Stimulated activated CD8-positive, alpha-beta memory T cell treated with anti-CD3 and anti-CD28 coated beads, Interleukin-2, amount 100 ng/mL, for 48 hours (primary cell): ENCODE measurements at places on chromosomes 2 and 18.

- no peak for DNase-seq
These were observed 262.9 kb upstream of the GULP1 start for GRCh38 chr2:188028739-188029138.

- DNase-seq = no peak
These were observed 56.7 kb upstream of the EPB41L3 start for GRCh38 chr18:5600378-5601071.

GRCh38 chr2:151975460-151976414 lies 123.1 kb downstream of the CACNB4 start:
- DNase-seq = no peak

GRCh38 chr2:214341646-214342045 lies 69.2 kb upstream of the VWC2L start:
- DNase-seq = no peak

DNA sequence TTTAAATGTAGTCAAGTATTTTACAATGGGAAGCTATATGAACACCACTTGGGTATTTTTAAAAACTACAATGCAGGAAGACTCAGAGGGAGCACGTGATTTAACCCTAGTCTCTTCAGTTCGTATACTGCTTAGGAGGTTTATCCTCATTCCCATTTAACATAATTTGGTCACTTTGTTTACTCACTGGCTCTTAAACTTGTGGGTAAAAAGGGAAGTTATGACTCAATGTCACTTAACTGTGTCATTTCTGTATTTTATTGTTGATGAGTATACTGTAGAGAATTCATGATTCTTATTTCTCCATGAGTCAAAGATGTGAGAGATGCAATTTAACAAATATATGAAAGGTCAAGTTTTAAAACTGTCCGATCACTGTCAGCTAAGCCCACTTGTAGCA lies 48.2 kb downstream of the SLC66A3 start:
- DNase-seq = no peak

DNA sequence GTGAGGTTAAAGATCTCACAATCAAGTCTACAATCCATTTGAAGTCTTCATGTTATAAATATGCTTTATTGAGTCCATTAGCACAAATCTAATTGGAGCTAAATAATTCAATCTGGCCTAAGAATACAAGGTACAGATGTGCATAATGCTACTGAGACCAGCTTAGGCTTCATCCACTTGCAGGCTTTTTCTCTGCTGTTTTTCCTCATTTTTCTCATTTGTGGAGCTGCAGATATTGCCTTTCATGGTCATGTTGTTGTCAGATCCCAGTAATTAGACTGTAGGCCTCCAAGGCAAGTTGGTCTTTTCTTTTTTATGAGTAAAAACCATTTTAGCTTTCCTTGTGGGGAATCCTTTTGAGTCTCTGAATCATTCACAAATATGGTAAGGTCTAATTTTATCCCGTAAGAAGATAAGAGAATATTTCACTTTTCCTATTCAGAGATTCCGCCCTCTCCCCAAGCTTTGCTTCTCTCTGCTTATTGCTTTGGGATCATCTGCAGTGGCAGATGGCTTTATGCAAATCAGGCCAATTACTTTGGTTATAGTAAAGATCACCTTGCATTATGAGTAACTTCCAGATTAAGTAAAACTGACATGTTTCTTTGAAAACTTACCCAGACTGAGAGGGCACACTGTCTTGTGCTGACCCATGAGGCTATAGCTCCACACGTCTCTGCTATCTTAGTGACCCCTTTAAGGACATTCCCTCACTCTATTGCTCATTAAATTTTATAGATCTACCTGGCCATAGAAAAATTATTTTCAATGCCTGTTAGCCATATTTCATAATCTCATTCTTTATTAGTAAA lies 80.9 kb downstream of the MGAT5 start:
- no peak for DNase-seq

DNA sequence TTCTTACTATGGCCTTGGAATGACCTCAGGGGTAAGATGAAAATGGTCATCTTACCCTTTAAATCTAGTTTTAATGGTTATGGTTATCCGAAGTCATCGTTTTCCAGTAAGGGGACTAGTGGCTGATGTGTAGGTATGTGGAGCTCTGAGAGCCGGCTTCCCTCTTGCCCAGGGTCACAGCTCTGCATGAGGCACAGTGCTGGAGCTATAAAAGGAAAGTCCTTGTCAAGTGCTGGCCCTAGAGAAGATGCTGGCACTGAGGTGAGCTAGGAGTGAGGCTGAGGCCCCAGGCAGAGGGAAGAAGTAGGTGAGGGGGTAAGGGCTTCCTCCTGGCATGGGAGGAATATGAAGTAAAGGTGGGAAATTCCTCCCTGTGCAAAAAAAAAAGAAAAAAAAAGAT lies 35.0 kb downstream of the SMARCAL1 start:
- no peak for DNase-seq

DNA sequence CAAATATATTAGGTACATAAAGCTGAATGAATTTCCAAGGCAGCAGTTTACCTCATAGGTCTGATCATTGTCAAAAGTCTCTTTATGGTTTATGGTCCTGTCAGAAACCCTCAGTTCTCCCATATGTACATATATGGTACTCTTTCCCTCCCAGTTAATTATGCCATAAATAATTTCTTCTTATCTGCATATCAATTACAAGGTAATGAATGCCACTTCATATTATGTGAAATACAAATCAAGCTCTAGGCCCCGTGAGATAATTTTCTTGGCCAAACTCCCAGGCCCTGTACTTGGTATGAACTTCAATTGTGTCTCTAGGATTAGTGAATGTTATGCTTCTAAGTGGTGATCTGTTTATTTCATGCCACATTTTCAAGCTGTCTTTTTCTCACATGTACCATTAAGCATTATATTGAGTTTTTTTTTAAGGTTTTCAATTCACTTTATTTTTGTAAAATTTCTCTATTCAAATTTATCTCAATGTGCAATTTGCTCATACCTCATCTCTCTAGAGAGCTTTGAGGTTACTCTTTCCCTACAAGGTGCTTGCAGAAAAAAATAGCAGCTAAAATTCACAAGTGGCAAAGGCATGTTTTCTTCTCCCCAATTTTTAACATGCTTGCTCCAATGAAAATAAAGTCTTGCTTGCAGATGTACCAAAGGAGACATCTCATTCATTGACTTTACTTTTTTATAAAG lies 430.6 kb upstream of the VRK2 start:
- no peak for DNase-seq
